ENCODE measurements at places on chromosomes 1 and 21.

GRCh38 chr21:44734841-44735240 is 23.5 kb upstream of the TSPEAR start:
- no peak for DNase-seq

- DNase-seq: no peak
These were observed 20.7 kb downstream of the DAB1 start for GRCh38 chr1:57403201-57403600.

DNA sequence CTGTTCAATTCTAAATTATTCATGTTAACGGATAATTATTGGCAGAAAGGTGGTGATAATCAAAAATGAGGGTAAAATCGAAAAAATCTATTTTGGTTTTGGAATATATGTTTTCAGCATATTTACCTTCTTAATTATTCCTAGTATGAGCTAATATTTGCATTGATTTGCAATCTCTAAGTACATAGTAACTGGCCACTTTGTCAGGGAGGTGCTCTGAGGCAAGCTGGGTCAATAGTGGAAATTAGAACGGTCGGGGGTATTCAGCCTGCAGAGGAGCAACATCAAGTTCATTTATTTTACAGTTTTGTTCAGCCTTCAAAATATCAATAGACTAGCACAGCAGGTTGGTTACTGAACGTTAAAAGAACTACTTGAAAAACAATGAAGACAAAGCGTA is 1.8 kb downstream of the OTUD7B start:
- no peak for DNase-seq

DNA sequence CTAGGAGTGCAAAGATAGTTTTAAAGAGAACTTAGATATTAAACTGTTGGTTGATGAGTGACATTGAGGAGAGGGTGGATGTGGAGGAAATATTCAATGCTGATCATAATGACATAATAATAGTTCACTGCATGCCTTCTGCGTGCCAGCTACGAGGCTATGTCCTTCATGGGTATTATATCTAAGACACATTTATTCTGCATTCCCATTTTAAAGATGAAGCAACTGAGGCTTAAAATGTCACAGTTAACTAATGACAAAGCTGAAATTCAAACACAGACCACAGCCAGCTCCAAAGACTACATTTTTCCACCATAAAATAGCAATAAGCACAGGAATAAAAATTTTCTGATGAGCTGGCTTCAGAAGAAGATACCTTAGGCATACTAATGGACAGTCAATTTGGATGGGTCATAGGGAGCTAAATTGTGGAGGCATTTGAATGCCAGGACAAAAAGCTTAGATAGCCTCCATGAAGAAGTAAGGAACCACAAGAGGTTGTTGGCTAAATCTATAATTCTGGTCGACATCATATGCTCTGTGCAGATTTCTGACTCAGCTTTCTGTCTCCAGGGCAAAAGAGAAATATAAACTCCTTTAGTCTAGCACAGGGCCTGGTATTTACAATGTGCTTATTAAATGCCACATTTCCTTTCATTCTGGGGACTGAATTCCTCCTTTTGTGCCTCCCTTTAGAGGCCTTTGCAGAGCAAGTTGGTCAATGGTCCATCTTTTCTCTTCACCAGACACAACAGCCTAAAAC is 71.2 kb upstream of the NRIP1 start:
- DNase-seq: no peak

- no peak for DNase-seq
These were observed 10.7 kb downstream of the RORC start for GRCh38 chr1:151820940-151821339.

GRCh38 chr21:45299864-45300785 is 12.4 kb upstream of the POFUT2 start:
- no peak for DNase-seq

- DNase-seq: no peak
These were observed 78.0 kb downstream of the MEGF6 start for GRCh38 chr1:3533067-3534048.

GRCh38 chr1:7110321-7110720 is 325.1 kb downstream of the CAMTA1 start:
- no peak for DNase-seq

GRCh38 chr1:51237351-51238033 is 1.4 kb downstream of the RNF11 start:
- DNase-seq: no peak

DNA sequence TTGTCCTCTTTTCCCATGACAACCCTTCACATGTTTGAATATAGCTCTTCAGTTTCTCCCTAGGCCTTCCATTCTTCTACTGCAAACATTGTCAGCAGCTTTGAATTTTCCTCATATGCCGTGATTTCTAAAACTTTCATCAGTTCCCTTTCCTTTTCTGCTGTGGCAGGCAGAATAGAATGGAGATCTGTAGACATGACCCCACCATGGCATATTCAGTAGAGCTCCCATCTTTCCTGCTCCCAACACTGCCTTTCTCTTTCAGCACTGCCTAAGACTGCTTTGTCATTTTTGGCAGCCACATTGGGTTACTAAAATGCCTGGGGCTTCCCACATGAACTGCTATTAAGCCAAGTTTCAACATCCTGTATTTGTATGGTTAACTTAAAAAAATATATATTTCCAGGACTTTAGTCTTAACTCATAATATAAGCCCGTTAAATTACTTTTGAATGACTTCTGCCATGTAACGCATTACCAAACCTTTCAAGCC is 60.9 kb downstream of the TBX19 start:
- DNase-seq: peak; percentile 39

- no peak for DNase-seq
These were observed 5.7 kb downstream of the EPHX1 start for GRCh38 chr1:225815526-225816178.

- no peak for DNase-seq
These were observed 5.8 kb downstream of the TINAGL1 start for GRCh38 chr1:31581821-31582810.

DNA sequence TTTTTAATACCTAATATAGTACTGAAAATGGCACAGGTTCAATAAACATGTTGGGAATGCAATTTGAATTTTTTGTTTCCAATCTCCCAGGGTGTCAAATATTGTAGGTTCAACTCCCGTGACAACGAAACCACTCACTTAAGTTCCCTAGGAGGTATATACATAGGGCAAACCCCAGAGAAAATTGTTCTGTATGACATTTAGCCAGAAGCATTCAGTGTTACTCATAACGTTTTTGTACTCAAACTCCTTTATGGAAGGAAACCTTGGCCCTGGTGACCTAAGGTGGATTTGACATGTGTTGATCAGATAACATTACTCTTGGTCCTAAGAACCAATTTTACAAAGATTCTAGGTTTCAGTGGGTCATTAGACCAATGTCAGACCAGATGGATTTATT is 110.6 kb downstream of the USP25 start:
- no peak for DNase-seq

GRCh38 chr1:207284209-207284897 is 37.1 kb upstream of the CD55 start:
- DNase-seq: no peak

GRCh38 chr1:17425806-17426600 is 13.5 kb downstream of the RCC2 start:
- DNase-seq: no peak

DNA sequence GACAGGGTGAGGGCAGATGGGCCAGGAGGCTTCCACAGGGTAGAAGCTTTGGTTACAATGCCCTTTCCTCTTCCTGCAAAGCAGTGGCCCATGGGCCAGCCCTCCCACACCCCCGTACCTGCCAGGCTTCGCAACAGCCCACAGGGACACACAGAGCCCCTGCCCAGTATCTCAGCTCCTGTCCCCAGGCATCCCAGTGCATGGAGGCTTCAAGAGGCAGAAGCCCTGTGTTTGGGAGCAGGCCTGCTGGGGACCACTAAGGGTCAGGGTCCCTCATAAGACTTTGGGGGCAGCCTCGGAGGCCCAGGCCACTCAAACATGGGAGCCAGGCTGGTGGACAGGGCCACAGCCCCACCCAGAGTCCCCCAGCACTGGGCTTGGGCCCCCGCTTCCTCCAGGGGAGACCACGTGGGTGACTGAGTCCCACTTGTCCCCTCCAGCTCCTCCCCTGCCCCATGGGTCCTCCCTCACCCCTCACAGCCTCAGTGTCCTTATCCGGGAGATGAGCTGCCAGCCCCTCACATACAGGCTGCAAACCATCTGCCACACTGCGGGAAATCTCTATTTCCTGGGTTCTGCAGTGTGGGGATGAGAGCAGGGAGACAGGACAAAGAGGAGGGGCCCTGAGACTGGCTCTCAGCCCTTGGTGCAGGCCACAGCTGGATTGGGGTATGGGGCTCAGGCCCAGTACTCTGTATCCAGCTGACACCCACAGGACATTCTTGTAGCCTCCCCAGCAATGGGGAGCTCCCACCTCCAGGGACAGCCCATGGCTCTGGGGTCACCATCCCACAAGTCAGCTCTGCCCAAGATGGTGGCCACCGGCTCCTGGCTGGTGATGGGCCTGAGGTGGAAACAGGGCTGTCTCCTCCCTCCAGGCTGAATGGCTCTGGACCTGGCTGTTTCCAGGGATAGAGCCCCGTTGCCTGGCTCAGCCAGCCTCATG is 50.7 kb downstream of the WNT9A start:
- DNase-seq: no peak

DNA sequence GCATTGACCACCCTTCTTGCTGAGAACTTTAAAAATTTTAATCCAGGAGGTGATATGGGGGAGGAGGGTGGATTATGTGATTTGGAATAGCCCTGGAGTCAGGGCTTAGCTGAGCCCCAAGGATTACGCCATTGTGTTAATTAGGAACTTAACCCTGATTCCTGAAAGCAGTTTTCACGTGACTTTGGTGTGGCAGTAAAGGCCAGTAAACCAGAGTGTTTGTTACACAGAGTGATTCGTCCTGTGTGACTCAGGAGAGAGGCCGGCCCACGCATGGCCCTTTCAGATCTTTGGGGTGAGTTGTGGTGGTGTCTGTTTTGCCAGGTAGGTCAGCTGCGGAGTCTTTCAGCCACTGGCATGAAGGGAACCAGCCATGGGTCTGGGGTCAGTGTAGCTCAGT is 107.6 kb downstream of the NOS1AP start:
- no peak for DNase-seq

- DNase-seq: no peak
These were observed 57.8 kb upstream of the RAVER2 start for GRCh38 chr1:64686828-64687724.

GRCh38 chr1:20250340-20250989 is 40.2 kb upstream of the VWA5B1 start:
- no peak for DNase-seq

DNA sequence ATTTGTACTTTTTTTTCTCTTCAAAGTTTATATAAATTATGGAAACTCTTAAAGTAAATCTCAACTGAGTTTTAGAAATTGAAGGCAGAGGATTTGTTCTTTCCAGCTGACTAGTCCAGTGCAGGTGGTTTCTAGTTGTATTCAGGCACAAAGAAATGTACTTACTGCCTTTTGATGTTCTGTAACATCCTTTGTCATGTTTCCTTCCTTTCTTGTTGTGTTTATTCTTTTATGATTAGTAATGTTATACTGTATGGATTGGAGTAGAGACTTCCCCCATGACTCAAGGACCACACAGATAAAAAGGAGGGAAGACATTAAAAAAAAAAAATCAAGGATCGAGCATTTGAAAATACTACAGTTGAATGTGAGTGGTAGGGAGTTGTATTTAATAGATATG is 8.0 kb downstream of the HIPK1 start:
- DNase-seq: no peak

DNA sequence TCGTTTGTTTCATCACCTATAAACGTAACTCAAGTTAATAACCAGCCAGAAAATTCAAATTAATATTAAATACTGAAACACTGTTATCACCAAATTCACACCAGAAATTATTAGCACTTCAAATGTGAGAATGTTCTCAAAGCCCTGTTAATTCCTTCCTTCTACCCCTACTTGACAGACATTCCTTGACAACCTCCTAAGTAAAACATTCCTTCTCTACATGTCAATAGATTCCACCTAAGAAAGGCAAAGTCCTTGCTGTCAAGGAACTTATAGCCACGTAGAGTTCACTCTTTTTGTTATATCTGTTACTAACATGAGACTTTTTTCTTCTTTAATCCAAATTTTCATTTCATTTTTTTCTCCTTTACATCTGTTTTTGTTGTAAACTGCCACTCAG is 441.5 kb downstream of the SMYD3 start:
- no peak for DNase-seq

DNA sequence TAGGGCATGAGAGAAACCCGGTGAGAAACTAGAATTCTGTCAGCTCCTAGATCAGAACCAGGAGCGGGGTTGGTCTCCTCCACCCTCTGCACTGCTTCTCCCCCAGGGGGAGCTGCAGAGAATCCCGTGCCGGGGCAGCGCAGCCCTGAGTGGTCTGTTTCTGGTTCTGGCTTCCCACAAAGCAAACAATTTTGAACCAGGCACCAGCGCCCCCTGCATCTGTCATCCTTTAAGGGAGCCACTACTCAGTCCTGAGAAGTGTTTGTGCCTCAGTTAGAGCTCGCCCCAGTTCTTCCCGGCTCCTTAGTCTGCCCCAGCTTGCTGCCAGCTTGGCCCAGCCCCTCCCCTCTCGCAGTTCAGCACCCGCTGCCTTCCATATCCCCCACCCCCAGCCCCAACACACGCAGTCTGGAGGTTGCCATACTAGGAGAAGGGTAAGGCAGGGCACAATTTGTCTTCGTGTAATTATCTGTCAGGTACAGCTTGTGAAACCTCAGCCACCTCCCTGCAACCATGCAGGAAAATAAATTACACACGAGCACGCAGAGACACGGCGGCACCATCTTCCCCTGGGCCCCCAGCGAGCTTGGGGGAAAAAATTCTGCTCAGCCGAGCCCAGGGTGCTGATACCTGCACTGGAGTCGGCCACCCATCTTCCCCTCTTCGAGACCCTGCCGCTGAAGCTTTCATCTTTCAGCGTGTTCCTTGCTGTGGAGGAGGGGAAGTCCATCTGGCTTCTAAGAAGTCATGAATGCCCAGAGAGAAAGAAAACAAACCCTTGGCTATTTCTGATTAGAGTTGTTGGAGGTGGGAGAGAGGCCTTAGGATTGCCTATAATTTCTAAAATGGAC is 62.6 kb upstream of the CD1D start:
- DNase-seq: no peak

GRCh38 chr1:236853921-236854604 is 59.0 kb downstream of the MTR start:
- DNase-seq: peak; percentile 41

- DNase-seq: no peak
These were observed 12.5 kb upstream of the SPOCD1 start for GRCh38 chr1:31828341-31828740.

- no peak for DNase-seq
These were observed 5.0 kb upstream of the RNF19B start for GRCh38 chr1:32969566-32969965.

DNA sequence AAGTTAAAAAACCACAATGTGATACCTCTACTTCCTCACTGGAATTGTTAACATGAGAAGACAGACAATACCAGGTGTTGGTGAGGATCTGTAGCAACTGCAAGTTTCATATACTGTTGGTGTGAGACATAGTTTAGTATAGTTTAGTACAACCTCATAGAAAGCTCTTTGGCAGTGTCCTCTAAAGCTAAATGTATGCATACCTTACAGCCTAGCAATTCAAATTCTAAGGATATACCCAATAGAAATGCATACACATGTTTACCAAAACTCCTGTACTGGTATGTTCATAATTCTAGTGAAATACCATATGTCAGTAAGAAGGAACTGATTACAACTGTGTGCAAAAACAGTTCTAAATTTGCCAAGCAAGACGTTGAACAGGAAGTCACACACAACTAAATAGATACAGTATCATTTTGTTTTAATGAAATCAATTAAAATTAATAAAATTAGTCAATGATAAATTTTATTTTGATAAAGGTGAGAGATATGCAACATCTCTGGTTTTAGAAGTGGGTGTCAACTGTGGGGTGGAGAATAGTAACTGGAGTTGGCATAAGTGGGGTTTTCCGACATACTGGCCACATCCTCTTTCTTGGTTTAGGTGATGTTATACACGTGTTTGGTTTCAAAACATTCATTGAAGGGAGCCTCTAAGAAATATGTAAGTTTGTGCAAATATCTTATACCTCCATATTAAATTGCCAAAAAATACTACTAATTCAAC is 450.7 kb downstream of the PTPRC start:
- peak; percentile 18 for DNase-seq
